ENCODE measurements at places on chromosomes 12 and 14.

DNA sequence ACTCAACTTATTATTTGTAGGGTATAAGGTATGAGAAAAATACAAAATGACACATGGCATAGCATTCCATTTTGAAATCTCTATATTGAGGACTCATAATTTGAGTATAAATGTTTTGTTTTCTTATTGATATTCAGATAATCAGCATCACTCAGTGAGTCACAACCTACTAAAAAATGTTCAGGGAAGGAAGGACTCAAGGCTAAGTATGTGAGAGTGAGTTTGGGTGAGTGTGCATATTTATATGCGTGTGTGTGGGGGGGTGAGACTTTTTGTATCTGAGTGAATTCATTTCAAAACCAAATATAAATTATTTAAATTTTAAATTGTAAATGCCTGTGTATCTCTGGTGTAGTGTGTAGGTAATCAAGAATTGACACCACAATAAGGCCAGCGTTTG, 87.8 kb upstream of the PRKD1 start:
- no peak for DNase-seq

DNA sequence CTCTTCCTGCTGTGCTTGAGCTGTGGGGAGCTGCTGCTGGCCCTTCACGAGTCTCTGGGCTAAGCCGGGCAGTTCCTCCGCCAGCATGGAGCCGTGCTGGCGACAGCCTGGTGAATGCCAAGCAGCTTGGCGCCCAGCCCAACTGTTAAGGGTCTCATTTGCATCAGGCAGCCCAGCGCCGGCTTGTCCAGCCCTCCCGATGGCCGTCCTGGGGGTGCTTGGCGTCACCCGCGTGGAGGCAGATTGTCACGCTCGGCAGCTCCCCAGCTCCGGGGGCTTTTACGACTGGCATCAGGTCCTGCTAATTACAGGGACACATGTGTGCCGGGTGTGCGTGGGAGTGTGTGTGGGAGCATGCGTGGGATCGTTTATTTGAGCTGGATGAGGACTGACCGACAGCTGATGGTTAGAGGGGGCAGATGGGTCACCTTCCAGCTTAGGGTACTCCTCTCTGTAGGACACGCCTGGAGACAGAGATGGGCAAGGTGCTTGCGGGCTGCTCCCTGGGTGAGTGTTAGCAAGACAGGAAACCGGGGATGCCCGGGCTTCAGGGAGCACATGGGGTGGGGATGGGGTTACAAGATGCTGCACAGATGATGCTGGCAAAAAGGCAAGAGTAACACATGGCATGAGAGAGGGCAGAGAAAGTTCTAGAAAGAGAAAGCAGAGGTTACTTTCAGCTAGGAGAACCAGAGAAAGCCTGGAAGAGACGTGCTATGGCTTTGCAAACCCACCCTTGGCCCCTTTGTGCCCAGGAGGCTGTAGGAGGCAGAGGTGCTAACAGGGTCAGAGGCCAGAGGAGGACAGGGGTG, 64.1 kb downstream of the KIF26A start:
- no peak for DNase-seq

DNA sequence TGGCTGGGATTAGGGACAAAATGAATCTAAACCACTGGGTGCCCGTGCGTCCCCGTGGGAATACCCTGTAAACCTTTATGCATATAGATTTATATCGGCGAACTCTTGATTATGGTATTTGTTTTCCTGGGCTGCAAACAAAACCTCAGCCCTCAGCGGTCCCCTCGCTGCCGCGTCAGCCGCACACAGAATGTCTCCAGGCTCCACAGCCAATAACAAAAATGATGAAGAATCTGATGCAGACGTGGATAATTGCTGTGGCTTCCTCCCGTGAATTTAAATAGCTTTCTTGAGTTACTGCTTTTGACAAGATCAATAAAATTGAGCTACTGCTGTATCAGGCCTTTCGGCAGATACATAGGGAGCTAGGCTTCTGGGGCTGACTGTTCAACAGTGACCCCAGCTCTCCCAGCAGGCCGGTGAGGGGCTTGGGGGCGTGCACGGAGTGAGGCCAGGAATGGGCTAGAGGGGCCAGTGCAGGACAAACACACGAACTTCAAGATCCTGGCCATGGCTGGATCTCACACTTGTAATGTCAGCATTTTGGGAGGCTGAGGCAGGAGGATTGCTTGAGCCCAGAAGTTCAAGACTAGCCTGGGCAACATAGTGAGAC, 125.8 kb upstream of the NCOR2 start:
- DNase-seq = no peak

GRCh38 chr14:104442631-104443390, 136.8 kb upstream of the C14orf180 start:
- DNase-seq = no peak

GRCh38 chr12:99257672-99258071, 389.9 kb upstream of the GARIN6 start:
- DNase-seq = no peak

- DNase-seq = no peak
Measured at GRCh38 chr14:41482861-41483260, 123.8 kb upstream of the LRFN5 start.

GRCh38 chr14:102731101-102731870, 46.0 kb upstream of the TRAF3 start:
- DNase-seq = no peak

DNA sequence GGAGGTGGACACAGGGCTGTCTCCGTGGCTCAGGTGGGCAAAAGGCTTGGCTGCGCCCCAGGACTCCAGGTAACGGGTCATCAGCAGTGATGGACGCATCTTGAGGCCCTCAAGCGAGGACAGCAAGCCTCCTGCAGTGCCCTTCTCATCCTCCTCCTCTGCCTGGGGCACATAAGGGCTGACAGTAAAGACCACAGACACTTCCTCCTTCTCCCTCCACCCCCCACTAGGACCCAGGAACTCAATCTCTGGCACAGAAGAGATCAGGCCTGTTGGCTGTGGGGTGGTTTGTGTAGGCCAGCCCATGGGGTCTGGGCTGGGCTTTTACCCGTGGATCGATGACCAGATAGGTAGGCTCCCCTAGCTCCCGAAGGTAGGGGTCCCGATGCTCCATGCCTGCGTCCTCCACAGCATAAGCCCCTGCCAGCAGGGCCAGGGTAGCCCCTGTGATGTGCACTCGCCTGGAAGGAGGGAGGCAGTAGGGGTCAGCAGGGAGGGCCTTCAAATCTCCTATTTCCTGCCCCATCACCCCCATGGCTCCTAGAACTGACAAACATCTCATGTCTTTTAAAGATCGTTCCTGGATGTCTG, 5.7 kb downstream of the ADCY4 start:
- DNase-seq = no peak

GRCh38 chr12:110658242-110658641, 30.7 kb downstream of the HVCN1 start:
- DNase-seq = no peak
